ENCODE measurements at places on chromosomes 12 and 14.

DNA sequence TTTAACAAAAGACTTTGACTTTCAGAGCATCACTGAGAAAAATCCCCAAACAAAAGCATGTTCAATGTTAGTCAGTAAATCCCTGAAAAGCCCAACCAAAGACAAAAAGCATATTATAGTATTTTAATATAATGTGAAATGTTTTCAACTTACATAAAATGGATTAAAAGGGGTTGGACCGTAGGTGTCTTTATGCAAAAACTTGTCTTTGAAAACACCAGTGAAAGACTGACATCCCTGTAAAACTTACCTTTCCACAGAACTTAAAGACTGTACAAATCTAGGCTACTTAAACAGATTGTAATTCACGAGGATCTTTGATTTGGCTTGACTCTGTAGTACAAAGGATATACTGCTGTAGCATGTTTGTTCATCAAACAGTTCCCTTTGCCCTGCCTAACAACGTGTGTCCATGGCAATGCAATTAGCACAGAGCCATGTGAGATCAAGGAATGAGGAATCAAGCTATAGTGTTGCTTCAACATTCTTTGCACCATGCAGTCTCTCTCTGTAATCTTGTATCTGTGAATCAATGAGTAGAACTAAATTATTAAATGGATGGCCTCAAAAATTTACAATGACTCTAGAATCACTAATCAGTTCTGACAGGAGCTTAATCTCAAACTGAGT is 138.5 kb upstream of the SYT1 start:
- no peaks in the 10 kb centered on the region for H3K4me1 ChIP-seq
- H3K27me3 ChIP-seq = no peaks in the 10 kb centered on the region

DNA sequence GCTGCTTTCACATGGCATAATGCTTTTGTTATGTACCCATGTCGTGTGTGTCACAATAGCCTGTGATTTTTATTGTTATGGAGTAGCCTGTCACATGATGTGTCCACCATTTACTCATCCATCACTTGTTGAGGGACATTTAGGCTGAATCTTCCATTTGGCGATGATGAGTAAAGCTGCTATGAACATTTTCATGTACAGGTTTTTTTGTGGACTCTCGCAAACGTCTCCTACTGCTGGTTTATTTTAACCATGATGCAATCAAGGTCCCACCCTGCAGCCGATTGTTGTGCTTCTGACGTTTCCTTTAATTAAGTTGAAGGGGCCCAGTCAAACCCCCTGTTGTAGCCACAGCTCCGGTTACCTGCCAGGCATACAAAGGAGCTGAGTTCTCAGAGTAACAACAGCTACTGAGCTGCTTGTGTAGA is 63.2 kb downstream of the ZNF664 start:
- no peak for DNase-seq
- H3K36me3 ChIP-seq = no peaks in the 10 kb centered on the region
- no peaks in the 10 kb centered on the region for H3K4me1 ChIP-seq
- H3K4me3 ChIP-seq = no peak overlapping the region

DNA sequence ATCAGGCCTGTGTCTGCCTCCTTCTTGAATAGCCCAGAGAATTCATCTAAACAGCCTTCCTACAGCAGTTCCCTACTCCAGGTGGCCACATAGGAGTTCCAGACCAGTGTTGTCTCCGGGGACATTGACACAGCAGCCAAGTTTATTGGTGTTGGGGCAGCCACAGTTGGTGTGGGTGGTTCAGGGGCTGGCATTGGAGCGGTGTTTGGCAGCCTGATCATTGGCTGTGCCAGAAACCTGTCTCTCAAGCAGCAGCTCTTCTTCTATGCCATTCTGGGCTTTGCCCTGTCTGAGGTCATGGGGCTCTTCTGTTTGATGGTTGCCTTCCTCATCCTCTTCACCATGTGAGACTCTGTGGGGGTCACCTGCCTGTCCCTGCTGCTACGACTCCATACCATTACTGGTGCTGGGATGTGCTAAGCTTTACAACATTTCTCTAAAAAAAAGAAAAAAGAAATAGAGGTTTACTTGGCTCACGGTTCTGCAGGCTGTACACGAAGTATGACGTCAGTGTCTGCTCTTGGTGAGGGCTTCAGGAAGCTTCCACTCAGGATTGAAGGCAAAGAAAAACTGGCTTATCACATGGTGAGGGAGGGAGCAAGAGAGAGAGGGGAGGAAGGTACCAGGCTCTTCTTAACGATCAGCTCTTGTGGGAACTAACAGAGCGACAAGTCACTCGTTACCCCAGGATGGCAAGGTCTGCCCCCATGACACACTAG is 57.5 kb downstream of the CHST11 start:
- no peak overlapping the region for H3K27ac ChIP-seq
- DNase-seq = no peak
- H3K27me3 ChIP-seq = no peaks in the 10 kb centered on the region
- no peaks in the 10 kb centered on the region for H3K4me1 ChIP-seq

DNA sequence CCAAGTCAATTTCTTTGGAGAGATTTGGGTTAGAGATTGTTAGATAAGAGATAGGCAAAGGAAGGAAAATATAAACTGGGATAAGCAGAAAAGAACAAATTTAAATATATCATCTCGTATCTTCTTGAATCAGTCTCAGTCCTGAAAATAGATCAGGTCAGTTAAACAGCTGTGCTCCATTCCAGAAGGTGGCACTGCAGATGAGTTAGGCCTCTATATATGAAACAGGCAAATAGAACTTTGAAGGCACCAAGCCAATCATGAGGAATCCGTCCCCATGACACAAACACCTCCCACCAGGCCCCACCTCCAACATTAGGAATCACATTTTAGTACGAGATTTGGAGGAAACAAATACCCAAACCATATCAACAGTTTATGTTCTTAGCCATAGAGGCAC is 605.5 kb upstream of the USP15 start:
- no peak overlapping the region for H3K4me3 ChIP-seq
- H3K4me1 ChIP-seq = no peaks in the 10 kb centered on the region
- no peaks in the 10 kb centered on the region for H3K36me3 ChIP-seq
- no peak overlapping the region for H3K27ac ChIP-seq
- H3K27me3 ChIP-seq = no peaks in the 10 kb centered on the region
- no peak for DNase-seq

DNA sequence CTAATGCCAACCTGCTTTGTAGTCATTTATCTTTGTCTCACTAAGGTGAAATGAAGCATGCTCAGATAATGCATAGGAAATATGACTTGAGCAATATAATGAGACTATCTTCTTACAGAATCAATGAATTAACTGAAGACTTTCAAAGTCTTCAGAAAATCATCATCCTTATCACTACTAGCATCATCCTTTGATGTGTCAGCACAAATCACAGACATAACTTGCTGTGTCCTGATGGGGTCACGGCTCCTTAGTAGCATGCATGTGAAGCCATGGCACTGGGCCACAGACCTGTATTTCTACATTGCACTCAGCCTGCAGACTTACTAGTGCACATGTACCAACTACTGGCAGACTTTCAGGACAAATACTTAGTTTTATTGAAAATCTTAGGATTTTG is 18.9 kb downstream of the TMEM260 start:
- DNase-seq = no peak
- no peak overlapping the region for H3K4me3 ChIP-seq
- H3K27ac ChIP-seq = no peak overlapping the region
- H3K27me3 ChIP-seq = no peaks in the 10 kb centered on the region

GRCh38 chr12:109462868-109463692 is 14.0 kb downstream of the KCTD10 start:
- peak overlapping the region; percentile 68 for H3K27ac ChIP-seq
- peaks cover 25% of the 10 kb centered on the region for H3K4me1 ChIP-seq
- H3K4me3 ChIP-seq = no peak overlapping the region
- H3K27me3 ChIP-seq = no peaks in the 10 kb centered on the region
- DNase-seq = no peak

DNA sequence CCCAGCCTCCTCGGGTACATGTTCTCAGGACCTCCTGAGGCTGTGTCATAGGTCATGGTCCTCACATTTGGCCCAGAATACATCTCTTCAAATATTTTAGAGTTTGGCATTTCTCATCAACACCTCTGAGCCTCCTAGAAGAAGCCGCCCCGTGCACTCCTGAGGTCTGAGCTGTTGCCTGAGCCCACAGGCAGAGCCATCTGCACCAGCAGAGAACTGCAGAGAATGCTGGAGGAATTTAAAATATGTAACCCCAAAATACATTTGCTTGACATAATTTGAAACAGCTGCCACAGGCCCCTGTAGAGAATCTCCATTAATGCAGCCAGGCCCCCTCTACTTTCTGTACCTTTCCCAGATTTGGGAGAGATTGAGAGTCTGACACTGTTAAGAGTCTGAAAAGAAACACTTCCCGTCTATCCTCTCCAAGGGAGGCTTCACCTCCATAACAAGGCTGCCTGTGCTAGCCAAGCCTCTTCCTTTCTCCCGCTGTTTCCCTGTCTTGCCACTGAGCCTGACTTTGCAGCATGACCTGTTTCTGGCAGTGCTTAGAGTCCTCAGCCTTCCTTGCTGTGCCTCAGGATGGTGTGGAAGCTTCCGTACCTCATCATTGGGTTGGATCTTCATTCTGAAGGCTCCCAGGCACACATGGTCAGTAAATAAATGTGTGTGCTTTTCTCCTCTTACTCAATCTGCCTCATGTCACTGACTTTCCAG is 95.4 kb upstream of the SFSWAP start:
- no peaks in the 10 kb centered on the region for H3K4me1 ChIP-seq
- H3K4me3 ChIP-seq = no peak overlapping the region
- no peak overlapping the region for H3K27ac ChIP-seq
- no peaks in the 10 kb centered on the region for H3K36me3 ChIP-seq
- no peaks in the 10 kb centered on the region for H3K27me3 ChIP-seq
- DNase-seq = no peak

- H3K27me3 ChIP-seq = no peaks in the 10 kb centered on the region
- no peak overlapping the region for H3K27ac ChIP-seq
- H3K4me3 ChIP-seq = no peak overlapping the region
- no peaks in the 10 kb centered on the region for H3K36me3 ChIP-seq
Observed at GRCh38 chr14:77986773-77987172, 183.4 kb upstream of the NRXN3 start.

- no peaks in the 10 kb centered on the region for H3K27me3 ChIP-seq
- H3K4me3 ChIP-seq = peak overlapping the region; percentile 59
- H3K36me3 ChIP-seq = no peaks in the 10 kb centered on the region
- peak overlapping the region; percentile 84 for H3K27ac ChIP-seq
- DNase-seq = peak; percentile 44
- H3K4me1 ChIP-seq = peaks cover 13% of the 10 kb centered on the region
Observed at GRCh38 chr14:50395448-50395847, 1.2 kb downstream of the CDKL1 start.

DNA sequence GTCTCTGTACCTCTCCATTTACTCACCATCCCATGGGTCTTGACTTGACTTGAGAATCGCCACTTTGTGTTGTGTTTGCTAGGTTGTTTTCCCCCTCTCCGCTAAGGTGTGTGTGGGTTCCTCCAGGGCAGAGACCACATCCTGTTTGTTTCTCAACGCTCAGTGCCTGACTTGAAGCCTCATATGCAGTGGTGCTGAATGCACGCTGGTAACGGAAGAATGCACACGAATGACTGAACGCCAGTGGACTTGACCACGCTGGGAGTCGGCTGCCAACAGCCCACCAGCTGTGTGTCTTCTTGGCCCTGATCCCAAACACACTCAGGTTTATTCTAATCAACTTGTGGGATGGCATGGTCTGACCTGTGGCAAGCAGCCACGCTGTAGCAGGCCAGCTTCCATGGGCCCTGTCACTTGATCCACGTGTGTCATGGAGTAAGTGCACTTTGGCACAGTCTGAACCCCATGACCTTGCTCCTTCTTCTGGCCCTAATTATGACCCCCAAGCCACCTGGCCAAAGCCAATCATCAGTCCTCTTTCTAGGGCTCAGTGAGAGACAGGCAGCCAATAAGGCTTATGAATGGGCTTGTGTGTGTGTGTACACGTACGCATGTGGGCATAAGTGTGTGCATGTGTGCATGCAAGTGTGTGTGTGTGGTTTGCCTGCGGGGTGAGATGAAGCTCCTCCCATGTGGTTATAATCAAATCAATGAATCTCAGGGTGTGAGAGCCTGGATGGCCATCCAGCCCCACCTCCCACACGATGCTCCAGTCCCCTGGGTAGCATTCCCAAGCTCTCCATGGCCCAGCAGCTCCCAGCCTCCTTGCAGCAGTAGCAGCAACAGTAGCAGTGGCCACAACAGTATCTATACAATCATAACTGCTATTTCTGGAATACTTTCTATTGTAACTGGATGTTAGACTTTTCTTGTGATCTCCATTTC is 6.4 kb upstream of the TC2N start:
- peak overlapping the region; percentile 90 for H3K27ac ChIP-seq
- H3K27me3 ChIP-seq = no peaks in the 10 kb centered on the region
- no peaks in the 10 kb centered on the region for H3K36me3 ChIP-seq
- H3K4me3 ChIP-seq = no peak overlapping the region

GRCh38 chr12:6664902-6665301 is 2.0 kb upstream of the ING4 start:
- DNase-seq = no peak
- H3K4me1 ChIP-seq = no peaks in the 10 kb centered on the region
- H3K4me3 ChIP-seq = no peak overlapping the region
- no peak overlapping the region for H3K27ac ChIP-seq
- no peaks in the 10 kb centered on the region for H3K36me3 ChIP-seq
- no peaks in the 10 kb centered on the region for H3K27me3 ChIP-seq

DNA sequence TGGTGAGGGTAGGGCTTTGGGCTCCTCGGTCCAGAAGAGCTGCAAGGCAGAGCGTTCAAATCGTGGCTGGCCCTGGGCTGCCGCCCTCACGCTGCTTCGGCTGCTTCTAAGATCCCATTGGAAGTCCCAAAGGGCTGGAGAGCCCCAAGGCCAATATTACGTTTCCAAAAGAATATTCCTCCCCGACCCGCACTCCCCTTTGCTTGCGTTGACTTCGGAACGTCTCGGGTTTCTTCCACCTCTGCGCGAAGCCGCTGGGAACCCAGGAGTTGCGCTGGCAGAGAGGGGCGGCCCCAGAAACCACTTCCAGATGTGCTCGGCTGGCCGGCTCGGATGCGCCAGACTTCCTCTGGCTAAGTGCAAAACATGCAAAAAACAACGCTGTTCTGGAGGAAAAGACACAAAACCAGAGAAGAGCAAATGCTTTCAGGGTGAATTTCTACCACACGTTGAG is at the start of gene GLT8D2:
TSS of gene GLT8D2 (minus strand) at position 285 of the 454 bp plus-strand sequence. CDS start 30,539 bp downstream, outside the sequence.
- peaks cover 3% of the 10 kb centered on the region for H3K4me1 ChIP-seq
- DNase-seq = peak; percentile 32
- no peak within 1 kb of the TSS for H3K27ac ChIP-seq
- no peaks in the 10 kb centered on the region for H3K27me3 ChIP-seq
- no peaks in the 10 kb centered on the region for H3K36me3 ChIP-seq

GRCh38 chr14:57816568-57817284 is 49.2 kb downstream of the SLC35F4 start:
- no peak overlapping the region for H3K27ac ChIP-seq
- H3K4me1 ChIP-seq = no peaks in the 10 kb centered on the region
- H3K36me3 ChIP-seq = no peaks in the 10 kb centered on the region
- H3K27me3 ChIP-seq = no peaks in the 10 kb centered on the region
- H3K4me3 ChIP-seq = no peak overlapping the region
- no peak for DNase-seq

DNA sequence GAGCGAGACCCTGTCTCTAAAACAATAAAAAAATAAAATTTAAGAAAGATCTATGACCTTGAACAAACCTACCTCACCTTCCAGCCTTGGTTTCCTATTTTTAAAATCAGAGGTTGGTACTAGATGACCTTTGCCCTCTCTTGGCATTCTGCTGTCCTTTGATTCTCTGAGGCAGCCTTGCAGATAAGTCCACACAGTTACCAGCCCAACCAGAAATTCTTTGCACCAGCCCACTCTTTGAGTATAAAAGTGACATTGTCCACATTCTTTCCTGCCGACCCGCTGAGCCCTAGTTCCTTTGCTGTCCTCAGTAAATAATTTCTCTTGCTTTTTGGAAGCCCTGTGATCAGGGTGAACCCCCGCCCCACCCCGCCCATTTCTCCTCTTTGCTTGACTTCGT is 150.4 kb downstream of the PHETA1 start:
- no peaks in the 10 kb centered on the region for H3K27me3 ChIP-seq
- no peaks in the 10 kb centered on the region for H3K36me3 ChIP-seq
- DNase-seq = no peak
- no peak overlapping the region for H3K27ac ChIP-seq

Measured in pancreas (tissue), 10 donors.